ENCODE measurements at places on chromosomes 12 and 14. TPM values are rescaled to one million over a fixed set of nuclear protein-coding genes. Genes with fewer than 3 reads are reported as not detected.

The NCAPD2 gene
- polyA plus RNA-seq = 46.9 TPM

The HAL gene
- 0.08 TPM for polyA plus RNA-seq

DNA sequence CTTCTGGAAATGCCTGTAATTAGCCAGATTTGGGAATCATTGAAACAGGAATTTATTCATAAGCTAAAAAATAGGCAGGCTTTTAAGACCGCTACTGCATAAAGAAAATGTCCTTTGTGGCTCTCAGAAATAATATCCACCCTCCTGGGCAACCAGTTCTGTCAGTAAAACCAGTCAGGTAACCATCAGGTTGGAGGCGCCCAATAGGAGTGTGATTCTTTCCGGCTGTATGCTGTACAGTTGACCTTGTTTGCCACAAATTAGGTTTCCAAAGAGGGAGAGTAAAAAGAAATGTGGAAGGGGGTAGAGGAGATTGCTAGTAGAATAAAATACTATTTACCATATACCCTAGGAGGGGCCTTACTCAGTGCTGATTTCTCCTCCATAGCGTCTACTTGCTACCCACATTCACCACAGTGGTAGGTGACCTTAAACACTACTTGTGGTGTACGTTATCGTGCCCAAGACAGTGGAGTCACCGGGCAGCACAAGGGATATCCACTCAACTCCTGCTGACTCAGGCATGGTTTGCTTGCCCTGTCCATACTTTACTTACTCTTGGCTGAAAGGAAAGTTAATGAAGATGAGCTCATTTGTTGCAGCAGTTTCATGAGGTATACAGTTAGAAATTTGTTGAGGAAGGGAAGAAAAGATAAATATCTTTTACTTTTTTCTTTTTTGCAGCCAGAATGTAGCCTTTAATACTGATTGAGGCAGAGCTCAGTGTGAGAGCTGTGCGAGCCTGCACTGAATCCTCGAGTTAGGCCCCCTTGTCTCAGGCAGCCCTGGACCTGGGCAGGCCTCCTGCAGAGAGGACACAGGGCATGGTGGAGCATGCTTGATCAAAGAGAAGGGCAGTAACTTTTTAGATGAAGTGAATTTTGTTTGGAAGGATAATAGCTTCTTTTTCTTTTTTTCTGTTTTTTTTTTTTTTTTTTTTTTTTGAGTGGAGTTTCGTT, 76.7 kb downstream of the DIP2B start:
- DNase-seq = no peak

DNA sequence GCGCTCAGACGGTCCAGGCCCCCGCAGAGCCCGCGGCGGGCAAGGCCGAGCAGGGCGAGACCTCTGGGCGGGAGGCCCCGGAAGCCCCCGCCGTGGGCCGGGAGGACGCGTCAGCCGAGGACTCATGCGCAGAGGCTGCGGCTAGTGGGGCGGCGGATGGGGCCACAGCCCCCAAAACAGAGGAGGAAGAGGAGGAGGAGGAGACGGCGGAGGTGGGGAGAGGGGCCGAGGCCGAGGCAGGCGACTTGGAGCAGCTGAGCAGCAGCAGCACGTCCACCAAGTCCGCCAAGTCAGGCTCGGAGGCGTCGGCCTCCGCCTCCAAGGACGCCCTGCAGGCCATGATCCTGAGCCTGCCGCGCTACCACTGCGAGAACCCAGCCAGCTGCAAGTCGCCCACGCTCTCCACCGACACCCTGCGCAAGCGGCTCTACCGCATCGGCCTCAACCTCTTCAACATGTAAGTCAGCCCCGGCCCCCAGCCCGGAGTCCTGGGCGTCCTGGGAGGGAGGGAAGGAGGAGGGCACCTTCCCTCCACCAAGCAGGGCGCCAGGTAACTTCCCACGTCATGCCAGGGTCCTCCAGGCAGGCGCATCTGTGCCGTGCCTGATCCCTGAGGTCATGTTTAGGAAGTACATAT, 72.4 kb downstream of the IQSEC3 start:
- DNase-seq = no peak

DNA sequence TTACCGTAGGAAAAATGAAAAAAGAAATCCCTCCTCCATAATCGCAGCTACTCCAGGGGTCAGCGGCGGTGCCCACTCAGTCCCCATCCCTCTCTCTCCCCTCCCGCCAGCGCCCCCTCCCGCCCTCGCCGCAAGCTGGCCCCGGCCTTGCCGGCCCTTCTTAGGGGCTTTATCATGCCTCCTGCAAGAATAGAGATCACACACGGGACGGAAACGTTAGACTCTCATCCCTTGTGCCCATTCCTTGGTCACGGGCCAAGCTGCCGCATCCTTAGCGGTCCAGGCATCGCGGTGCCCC, 692 bp upstream of the COX14 start:
- no peak for DNase-seq

DNA sequence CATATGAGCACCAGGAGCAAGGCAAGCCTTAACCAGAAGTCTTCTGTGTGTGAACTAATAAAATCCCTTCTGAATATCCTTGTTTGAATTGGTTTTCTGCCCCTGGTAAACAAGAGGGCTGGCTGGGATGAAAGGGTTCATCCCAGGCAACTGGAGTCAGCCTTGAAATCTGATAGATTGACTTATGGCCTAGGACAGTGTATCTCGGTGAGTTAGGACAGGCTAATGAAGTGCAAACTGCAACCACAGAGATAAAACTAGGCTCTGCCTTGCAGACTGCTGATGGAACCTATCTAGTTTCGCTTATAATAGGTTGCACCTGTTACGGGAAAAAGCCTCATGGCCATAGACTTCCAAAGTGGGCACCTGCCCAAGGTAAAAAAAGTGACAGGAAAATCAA, 451.9 kb upstream of the NOVA1 start:
- DNase-seq = no peak

GRCh38 chr12:131290255-131290959, 336.7 kb downstream of the ADGRD1 start:
- no peak for DNase-seq

DNA sequence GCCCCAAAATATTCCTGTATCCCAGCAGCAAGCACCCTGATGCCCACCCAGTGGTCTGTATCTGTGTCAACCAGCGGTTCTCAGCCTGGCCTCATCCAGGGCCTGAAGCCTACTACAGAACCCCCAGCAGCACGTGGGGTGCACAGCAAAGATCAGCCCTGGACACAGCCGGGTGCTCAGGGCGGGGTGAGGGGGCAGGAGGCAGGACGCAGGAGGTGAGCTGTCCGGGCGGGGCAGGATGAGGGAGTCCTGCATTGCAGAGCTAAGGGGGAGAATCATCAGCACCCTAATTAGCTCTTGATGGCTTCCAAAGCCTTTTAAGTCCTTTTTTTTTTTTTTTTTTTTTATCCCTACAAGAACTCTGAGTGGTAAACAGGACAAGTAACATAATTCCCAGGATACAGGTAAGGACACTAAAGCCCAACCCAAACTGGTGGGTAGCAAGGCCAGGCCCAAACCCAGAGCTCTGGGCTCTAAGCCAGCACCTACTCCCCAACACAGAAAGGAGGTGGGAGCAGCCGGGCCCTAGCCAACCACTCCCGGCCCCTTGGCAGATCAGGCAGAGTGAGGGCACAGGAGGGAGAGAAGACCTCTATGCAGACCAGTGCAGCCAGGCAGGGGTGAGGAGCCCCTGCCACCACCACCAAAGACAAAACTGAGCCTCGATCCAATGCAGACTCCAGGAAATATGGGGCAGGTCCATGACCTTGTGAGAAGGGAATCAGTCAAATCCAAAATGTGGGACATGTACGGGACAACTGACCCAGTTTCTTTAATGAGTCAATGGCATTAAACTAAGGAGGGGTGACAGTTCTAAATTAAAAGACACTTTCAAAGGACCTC, 32.3 kb upstream of the EIF5 start:
- DNase-seq = peak; percentile 13

DNA sequence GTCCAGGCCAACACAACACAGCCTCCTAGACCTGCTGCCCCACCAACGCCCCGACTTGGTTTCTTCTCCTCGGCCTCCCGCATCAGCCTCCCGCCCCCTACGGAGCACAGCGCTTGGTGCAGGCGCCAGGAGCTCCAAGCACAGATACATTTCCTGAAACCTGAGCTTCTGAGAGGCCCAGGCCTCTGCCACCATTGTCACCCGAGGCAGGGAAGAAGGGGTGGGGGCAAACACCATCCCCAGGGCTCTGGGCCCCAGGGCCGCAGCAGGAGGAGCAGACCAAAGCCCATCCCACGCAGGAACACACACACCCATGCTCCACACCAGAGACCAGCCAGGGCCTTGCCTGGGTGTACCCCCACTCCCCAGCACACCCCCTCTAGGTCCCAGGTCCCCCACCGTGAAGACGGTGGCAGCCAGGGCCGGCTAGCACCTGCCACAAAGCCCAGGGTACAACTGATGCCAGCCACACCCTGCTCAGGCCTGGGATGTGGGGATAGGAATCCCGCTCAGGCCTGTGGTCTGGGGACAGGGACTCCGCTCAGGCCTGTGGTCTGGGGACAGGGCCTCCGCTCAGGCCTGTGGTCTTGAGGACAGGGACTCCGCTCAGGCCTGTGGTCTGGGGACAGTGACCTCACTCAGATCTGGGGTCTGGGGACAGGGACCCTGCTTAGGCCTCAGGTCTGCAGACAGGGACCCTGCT, 5.4 kb downstream of the JAG2 start:
- DNase-seq = no peak

- DNase-seq = no peak
Observed at GRCh38 chr14:96264853-96265252, 8.8 kb downstream of the BDKRB1 start.
